GM12891 (cell line): ENCODE measurements at places on chromosomes 11 and 22.

- no peak for DNase-seq
These were observed 559.7 kb downstream of the OPCML start for GRCh38 chr11:132972565-132972964.

DNA sequence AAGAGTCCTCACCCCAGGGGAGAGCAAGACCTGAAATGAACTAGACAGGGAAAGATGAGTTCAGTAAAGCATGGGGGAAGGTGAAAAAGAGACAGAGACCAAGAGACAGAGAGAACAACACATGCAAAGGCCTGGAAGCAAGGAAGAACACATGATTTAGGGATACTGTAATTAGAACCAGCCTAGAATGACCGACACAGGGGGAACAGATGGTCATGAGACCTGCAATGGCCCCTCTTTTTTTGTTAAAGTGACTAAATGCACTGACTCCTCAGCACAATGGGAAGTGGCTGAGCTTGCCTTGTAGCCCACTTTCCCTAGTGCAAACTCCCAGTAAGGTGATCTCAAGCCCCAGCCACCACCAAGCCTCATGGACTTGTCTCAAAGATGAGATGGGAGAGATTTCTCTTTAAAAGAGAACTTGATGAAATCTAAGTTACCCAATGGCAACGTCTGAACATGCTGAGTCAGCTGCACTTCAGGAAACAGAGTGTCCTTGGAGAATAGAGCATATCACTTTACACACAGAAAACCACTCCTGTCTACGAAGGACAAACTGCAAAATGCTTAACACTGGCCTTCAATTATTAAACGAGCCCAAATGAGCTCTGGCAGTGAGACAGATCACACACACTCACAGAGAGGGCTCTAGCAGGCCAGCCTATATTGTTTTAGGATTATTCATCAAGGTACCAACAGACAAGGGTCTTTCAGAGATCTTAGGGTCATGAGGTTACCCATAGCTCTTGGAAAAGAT lies 91.0 kb downstream of the SERGEF start:
- no peak for DNase-seq

DNA sequence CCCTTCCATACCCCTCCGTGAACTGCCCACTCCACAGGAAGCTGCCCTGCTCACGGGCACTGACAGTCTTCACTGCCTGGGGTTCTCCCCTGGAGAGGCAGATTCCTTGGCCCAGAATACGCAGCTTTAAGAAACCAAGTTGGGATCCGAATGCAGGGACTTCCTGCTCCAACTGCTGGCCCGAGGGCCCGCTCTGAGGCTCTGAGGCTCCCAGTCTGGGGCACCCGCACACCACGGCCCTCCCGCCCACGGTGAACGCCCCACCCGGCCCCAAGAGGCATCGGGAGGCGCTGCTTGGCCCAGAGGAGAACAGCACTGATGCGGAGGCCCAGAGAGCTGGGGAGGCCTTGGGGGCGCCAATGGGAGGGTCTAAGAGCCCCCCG lies 42.3 kb downstream of the IGF2 start:
- DNase-seq, result no peak

GRCh38 chr11:115194802-115195110 lies 309.5 kb downstream of the CADM1 start:
- no peak for DNase-seq

DNA sequence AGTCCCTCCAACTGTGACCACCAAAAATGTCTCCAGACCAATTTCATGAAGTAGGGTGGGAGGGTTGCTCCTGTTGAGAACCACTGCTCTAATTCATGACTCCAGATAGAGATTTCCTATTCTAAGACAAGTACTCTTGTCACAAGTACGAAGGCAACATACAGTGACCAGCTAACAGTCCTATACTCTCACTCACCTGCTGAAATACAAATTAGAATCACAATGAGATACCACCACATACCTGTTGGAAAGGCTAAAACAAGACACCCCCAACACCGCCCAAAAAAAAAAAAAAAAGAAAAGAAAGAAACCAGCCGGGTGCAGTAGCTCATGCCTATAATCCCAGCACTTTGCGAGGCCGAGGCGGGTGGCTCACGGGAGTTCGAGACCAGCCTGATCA lies 310.5 kb downstream of the SWAP70 start:
- no peak for DNase-seq

DNA sequence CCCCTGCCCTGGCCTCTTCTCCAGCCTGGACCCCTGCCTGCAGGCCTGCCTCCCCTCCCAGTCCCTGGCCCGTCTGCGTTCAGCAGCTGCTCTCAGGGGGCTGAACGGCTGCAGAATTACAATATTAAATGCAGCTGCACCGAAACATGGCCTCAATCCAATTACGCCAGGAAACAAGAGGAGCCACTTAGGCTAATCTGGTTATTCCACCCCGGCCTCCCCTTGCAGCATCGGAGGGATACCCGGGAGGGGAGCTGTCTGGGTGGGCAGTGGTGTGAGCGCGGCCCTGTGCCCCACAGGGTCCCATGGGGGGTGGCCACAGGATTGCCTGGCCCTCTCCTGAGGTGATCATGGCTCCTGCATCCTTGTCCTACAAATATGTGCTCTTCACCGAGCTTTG lies 42.6 kb downstream of the FLRT1 start:
- DNase-seq, result no peak

GRCh38 chr11:93089474-93090102 lies 108.2 kb downstream of the SLC36A4 start:
- DNase-seq, result no peak

GRCh38 chr11:134224710-134225664 lies 516 bp downstream of the VPS26B start:
- no peak for DNase-seq
